ENCODE measurements at places on chromosomes 13 and 19. TPM values are rescaled to one million over a fixed set of nuclear protein-coding genes. Genes with fewer than 3 reads are reported as not detected.

FLT3 gene
- total RNA-seq = 3.1 TPM

URAD gene
- not detected for total RNA-seq

ZNF575 gene
- total RNA-seq = 0.62 TPM

FCER2 gene
- total RNA-seq = not detected

IRGC gene
- not detected for total RNA-seq

CDX2 gene
- total RNA-seq = not detected

DOHH gene
- total RNA-seq = 10.6 TPM

PNMA8A gene
- total RNA-seq = 58.5 TPM

PSG2 gene
- not detected for total RNA-seq

GDF15 gene
- total RNA-seq = not detected

KLK3 gene
- not detected for total RNA-seq

PTH2 gene
- total RNA-seq = not detected

ONECUT3 gene
- total RNA-seq = not detected

HSPH1 gene
- total RNA-seq = 95.0 TPM
